ENCODE measurements at places on chromosomes 11 and 22. TPM values are rescaled to one million over a fixed set of nuclear protein-coding genes. Genes with fewer than 3 reads are reported as not detected.

GRCh38 chr11:63510360-63511047 lies 4.6 kb downstream of the LGALS12 start:
- DNase-seq, result no peak
- H3K4me3 ChIP-seq, result no peak overlapping the region
- H3K4me1 ChIP-seq, result peaks cover 4% of the 10 kb centered on the region
- H3K36me3 ChIP-seq, result no peaks in the 10 kb centered on the region

DNA sequence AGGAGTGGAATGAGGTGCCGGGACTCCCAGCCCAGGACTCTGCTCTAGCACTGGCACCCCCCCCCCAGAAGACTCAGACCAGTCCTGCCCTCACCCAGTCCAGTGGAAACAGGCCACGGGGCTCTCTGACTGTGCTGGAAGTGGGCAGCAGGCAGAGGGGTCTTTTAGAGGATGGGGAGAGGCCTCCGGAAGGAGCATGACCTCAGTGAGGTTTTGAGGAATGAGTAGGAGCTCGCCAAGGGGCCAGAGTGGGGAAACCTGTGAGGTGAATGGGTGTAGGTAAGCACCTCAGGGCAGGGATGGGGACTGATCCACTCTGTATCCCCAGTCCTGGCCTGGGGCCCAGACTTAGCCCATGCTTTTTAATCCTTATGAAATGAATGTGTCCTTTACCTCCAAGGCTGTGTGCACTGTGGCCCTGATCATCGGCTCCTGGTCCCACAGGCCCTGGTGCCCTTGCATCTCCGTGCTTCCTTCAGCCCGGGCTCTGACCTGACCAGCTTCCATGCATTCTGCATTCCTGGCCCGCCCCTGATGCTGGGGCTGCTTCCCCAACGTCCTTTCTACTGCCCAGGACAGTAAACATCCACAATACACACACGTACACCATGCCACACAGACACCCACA lies 24.4 kb upstream of the RFPL3 start:
- H3K27me3 ChIP-seq, result no peaks in the 10 kb centered on the region
- no peak overlapping the region for H3K27ac ChIP-seq
- no peaks in the 10 kb centered on the region for H3K36me3 ChIP-seq
- H3K4me3 ChIP-seq, result no peak overlapping the region
- DNase-seq, result no peak

- H3K36me3 ChIP-seq, result no peaks in the 10 kb centered on the region
- H3K27ac ChIP-seq, result peak overlapping the region; percentile 60
- H3K27me3 ChIP-seq, result no peaks in the 10 kb centered on the region
- peaks cover 6% of the 10 kb centered on the region for H3K4me1 ChIP-seq
Measured at GRCh38 chr22:45757068-45757467, 85.4 kb downstream of the ATXN10 start.

GRCh38 chr22:49567899-49568750 lies 259.5 kb downstream of the BRD1 start:
- DNase-seq, result no peak
- H3K27me3 ChIP-seq, result no peaks in the 10 kb centered on the region
- no peak overlapping the region for H3K27ac ChIP-seq
- H3K36me3 ChIP-seq, result no peaks in the 10 kb centered on the region
- H3K4me1 ChIP-seq, result no peaks in the 10 kb centered on the region

- H3K27me3 ChIP-seq, result no peaks in the 10 kb centered on the region
- peaks cover 38% of the 10 kb centered on the region for H3K4me1 ChIP-seq
- no peaks in the 10 kb centered on the region for H3K36me3 ChIP-seq
Measured at GRCh38 chr22:47144791-47145425, 382.5 kb downstream of the TBC1D22A start.

DNA sequence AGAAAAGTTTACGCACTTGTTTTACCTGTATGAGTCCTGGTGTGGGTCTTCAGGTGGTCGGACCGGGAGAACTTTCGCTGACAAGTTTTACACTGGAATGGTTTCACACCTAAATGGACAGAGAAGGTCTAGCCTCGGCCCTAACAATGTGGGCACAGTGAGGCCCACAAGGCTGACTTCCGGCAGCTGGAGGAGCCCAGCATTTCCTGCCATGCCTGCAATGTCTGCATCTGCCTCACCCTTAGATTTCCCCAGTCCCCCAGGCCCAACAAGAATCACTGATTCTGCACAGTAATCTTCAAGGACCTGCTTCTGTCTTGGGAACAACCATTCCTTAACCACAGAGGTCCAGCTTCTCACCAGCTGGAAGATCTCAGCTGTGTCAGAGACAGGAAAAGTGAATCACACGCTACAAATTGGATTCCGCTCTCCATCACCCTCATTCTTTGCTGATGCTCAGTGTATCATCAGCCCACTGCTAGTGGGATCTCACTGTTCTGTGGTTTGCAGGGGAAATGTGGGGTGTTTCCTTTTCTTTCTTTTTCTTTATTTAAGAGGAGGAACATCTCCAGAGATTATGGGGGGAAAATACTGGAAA lies 43.3 kb downstream of the WT1 start:
- no peaks in the 10 kb centered on the region for H3K36me3 ChIP-seq
- no peak for DNase-seq
- no peak overlapping the region for H3K4me3 ChIP-seq

GRCh38 chr22:31055117-31055634 lies 25.9 kb upstream of the SMTN start:
- no peak overlapping the region for H3K4me3 ChIP-seq
- DNase-seq, result no peak
- H3K36me3 ChIP-seq, result no peaks in the 10 kb centered on the region
- peaks cover 11% of the 10 kb centered on the region for H3K4me1 ChIP-seq

- peaks cover 25% of the 10 kb centered on the region for H3K36me3 ChIP-seq
- H3K27me3 ChIP-seq, result no peaks in the 10 kb centered on the region
- H3K4me1 ChIP-seq, result no peaks in the 10 kb centered on the region
- H3K27ac ChIP-seq, result peak overlapping the region; percentile 48
- no peak for DNase-seq
Measured at GRCh38 chr11:10778217-10778970, 27.3 kb downstream of the CTR9 start.

DNA sequence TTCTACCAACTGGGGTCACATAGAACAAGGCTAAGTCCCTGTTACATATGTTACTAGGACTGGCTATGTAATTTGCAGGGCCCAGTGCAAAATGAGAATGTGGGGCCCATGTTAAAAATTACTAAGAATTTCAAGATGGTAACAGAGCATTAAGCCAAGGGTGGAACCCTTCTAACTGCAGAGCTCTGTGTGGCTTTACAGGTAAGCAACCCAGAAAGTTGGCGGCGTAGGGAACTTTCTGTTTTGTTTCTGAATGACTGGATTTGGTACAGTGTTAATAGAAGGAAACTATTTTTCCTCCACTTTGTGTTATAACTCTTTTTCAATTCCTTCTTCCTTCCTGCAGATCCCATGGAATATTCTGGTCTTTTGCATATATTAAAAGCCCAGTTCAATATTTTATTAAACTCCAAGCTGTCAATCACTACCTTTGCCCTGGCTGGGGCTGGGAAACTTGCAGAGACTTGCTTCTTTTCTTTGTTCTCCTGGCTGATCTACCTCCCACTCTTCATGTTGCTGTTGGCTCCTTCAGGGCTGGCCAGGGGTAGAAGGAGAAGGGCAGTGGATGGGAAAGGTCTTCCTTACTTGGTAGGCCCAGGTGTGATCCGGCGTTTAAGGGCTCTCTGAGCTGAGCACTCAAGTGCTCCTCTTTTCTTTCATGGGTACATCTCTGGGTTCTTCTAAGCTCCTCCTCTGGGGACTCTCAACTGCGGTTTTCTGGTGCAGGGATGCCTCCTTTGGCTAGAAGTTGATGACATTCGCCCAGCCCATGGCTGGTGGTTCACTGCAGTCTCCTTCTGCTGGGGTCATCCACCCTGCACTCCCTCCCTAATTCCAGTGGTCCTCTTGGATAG lies 67.7 kb downstream of the SNX19 start:
- no peaks in the 10 kb centered on the region for H3K36me3 ChIP-seq
- no peak for DNase-seq
- H3K27ac ChIP-seq, result no peak overlapping the region
- no peaks in the 10 kb centered on the region for H3K27me3 ChIP-seq
- H3K4me1 ChIP-seq, result peaks cover 10% of the 10 kb centered on the region

- DNase-seq, result no peak
- H3K27ac ChIP-seq, result no peak overlapping the region
- H3K36me3 ChIP-seq, result no peaks in the 10 kb centered on the region
Measured at GRCh38 chr22:32574958-32575910, 100.6 kb downstream of the FBXO7 start.

- H3K27ac ChIP-seq, result peak overlapping the region; percentile 95
- H3K4me1 ChIP-seq, result peaks cover 100% of the 10 kb centered on the region
- H3K36me3 ChIP-seq, result no peaks in the 10 kb centered on the region
Measured at GRCh38 chr11:62552485-62553079, 6.0 kb upstream of the AHNAK start.

- H3K36me3 ChIP-seq, result no peaks in the 10 kb centered on the region
- DNase-seq, result no peak
- H3K27ac ChIP-seq, result peak overlapping the region; percentile 62
- H3K27me3 ChIP-seq, result no peaks in the 10 kb centered on the region
Measured at GRCh38 chr22:41305646-41306045, 4.3 kb downstream of the ZC3H7B start.

DNA sequence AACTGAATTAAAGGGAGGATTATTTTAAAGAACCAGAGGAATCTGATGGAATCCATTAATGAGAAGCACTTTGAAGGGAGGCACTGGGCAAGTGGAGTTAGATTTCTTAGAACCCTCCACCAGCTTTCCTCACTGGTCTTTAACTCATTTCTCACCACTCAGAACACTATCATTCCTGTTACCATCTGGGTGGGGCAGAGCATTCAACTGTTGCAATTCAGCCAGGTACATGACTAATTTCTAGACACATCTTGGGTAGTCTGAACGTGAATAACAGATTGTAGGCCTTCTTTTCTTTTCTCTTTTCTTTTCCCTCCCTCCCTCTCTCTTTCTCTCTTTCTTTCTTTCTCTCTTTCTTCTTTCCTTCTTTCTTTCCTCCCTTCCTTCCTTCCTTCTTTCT lies 15.5 kb upstream of the MMP1 start:
- no peak overlapping the region for H3K4me3 ChIP-seq
- DNase-seq, result no peak
- H3K36me3 ChIP-seq, result no peaks in the 10 kb centered on the region
- H3K27ac ChIP-seq, result no peak overlapping the region
- H3K27me3 ChIP-seq, result no peaks in the 10 kb centered on the region

DNA sequence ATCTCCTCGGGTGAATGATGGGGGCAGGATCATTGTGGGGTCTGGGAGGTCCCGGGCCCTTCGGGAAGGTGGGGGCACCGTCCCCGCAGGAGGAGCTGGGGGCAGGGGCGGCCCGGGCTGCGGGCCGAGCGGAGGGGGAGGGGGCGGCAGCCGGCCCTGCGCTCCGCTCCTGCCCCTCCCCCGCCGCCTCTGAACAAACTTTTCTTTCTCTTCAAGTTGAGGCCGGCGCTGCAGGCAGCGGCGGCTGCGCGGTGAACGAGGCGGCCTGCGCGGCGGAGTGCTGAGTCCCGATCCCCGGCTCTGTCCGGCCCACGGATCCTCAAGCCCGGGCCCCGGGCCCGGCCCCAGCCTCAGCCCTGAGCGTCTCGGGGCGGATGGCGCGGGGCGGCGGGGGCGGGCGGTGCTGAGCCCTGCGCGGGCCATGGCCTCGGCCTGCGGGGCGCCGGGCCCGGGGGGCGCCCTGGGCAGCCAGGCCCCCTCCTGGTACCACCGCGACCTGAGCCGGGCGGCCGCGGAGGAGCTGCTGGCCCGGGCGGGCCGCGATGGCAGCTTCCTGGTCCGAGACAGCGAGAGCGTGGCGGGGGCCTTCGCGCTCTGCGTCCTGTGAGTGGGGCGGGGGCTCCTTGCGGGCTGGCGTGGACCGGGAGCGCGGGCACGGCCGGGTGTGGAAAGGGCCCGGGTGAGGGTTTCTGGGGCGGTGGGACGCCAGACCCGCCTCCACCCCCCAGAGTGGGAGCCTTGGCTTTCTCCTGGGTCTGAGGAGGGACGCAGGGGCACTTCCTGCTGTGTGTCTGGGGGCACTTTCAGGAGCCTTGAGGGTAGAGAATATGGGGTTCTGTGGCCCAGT lies at the start of gene INPPL1:
INPPL1 (plus strand) TSS at position 204 of the 847 bp plus-strand sequence; CDS start at position 422, 218 bp downstream.
- H3K36me3 ChIP-seq, result peaks cover 33% of the 10 kb centered on the region
- H3K4me3 ChIP-seq, result peak within 1 kb of the TSS; percentile 72
- peak within 1 kb of the TSS; percentile 99 for H3K27ac ChIP-seq
- no peaks in the 10 kb centered on the region for H3K27me3 ChIP-seq
- peaks cover 21% of the 10 kb centered on the region for H3K4me1 ChIP-seq

- peaks cover 9% of the 10 kb centered on the region for H3K4me1 ChIP-seq
- H3K36me3 ChIP-seq, result no peaks in the 10 kb centered on the region
- no peaks in the 10 kb centered on the region for H3K27me3 ChIP-seq
- H3K4me3 ChIP-seq, result no peak overlapping the region
Measured at GRCh38 chr22:31062566-31063230, 18.4 kb upstream of the SMTN start.

The LTO1 gene
- 20.0 TPM for total RNA-seq

The FOLR2 gene
- 41.6 TPM for total RNA-seq

The DCDC1 gene
- not detected for total RNA-seq

The TSSK2 gene
- not detected for total RNA-seq

The KRTAP5-10 gene
- not detected for total RNA-seq

The TBX1 gene
- total RNA-seq, result 0.18 TPM

The OR5L1 gene
- not detected for total RNA-seq
